Neuronal stem cell (in vitro differentiated cells): ENCODE measurements at places on chromosomes 2 and 18.

DNA sequence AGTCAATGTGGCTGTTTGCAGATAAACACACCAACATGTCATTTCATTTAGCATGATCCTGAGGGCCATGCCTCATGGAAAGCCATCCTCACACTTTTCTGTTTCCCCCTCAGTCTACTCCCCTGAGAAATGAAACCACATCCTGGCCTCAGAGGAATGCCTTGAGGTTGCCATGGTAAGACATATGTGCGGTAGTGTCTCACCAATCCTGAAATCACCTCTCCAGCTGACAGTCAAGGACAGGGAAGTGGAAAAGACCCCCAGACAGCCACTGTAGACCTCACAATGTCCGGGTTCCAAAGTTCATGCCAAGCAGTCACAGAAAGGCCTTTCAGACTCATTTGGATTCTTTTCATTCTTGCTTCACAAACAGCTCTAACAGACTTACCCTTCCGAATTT is 175.2 kb upstream of the PKDCC start:
- DNase-seq: no peak

- DNase-seq: no peak
These were observed 45.9 kb downstream of the PIKFYVE start for GRCh38 chr2:208311954-208312353.

DNA sequence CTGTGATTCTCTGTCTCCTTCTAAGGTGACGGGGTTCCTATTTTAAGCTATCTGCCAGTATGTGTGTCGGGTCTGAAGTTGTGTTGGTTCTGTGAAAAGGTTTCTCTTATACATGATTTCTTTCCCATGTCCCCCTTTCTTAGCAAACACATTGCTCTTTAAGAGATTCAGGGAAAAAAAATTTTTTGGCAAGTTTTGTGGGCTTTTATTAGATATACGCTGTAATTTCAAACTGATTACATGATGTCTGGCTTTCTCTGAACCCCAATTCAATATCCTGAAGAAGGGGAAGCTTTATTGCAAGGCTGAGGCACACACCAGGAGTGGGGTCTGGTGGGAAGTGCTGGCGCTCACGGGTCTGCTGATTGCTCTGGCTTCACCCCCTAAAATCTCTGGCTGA is 210.6 kb downstream of the AGPS start:
- DNase-seq: no peak

- no peak for DNase-seq
These were observed 20.7 kb upstream of the SNTG2 start for GRCh38 chr2:929925-930324.

DNA sequence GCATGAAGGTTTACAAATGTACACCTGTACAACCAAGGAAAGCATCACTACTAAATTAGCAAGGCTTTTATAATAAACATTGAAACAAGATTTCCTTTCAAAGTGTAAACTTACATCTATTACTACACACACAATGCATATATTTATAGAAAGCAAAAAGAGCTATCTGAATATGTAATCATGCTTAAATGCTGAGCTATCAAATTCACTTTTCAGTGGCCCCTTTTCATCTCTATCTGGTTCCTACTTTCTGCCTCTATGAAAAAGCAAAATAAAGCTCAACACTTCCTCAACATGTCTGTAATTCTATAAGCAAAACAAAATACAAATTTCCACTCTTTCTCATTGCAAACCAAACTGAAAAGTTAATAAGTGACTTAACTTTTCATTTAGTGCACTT is 25.5 kb upstream of the SDC1 start:
- DNase-seq: no peak

DNA sequence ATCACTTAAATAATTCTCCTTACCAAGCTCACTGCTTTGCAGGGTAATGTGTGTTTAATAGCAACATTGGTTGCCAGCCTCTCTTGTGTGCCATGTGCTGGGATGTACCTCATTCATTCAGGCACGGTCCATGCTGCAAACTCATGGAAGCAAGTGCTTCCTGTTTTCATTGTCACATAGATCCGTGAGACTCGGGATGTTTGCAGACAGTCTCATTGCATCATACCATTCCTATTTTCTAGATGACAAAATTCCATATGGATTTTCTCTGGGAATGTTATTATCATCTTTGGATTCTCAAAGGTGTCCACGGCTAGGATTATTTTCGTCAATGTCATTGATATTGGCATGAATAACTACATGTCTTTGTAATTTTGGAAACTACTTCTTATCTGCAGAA is 60.0 kb upstream of the HDAC4 start:
- DNase-seq: no peak

DNA sequence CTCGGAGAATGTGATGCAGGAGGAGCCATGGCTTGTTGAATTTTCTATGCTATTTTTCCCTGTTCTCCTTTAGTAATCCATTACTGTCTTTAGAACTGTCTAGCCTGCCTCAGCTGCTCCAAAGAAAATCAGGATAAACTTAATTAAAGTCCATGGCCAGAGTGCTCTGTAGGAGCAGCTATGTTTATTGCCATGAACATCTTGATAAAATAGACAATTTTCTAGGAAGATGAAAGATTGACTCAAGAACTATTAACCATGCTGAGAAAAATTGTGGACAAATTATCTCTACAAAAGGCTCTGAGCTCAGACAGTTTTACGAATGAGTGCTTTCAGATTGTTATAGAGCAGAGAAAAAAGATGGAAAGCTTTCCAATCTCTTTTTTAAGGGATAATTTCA is 193.0 kb downstream of the TTC32 start:
- DNase-seq: no peak

- no peak for DNase-seq
These were observed 493.3 kb upstream of the GCFC2 start for GRCh38 chr2:76204048-76204447.

GRCh38 chr2:152618193-152618564 is 99.1 kb downstream of the PRPF40A start:
- DNase-seq: no peak

DNA sequence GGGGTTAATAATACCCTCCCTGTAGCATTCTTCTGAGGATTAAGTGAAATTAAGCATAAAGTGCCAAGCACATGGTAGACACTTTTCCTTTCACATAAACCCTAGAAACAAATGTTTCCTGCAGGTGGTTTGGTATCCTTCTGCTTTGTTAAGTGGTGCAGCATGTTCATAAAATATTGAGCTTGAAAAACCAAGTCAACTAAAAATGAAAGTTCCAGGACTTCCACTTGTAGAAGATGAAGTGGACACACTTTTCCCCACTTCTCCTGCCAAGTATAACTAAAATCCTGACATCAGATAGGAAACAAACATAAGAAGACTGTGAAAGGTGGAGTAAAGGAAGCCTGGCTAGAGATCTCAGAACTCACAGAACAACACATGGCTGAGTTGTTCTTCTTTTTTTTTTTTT is 90.5 kb downstream of the COLEC12 start:
- no peak for DNase-seq

DNA sequence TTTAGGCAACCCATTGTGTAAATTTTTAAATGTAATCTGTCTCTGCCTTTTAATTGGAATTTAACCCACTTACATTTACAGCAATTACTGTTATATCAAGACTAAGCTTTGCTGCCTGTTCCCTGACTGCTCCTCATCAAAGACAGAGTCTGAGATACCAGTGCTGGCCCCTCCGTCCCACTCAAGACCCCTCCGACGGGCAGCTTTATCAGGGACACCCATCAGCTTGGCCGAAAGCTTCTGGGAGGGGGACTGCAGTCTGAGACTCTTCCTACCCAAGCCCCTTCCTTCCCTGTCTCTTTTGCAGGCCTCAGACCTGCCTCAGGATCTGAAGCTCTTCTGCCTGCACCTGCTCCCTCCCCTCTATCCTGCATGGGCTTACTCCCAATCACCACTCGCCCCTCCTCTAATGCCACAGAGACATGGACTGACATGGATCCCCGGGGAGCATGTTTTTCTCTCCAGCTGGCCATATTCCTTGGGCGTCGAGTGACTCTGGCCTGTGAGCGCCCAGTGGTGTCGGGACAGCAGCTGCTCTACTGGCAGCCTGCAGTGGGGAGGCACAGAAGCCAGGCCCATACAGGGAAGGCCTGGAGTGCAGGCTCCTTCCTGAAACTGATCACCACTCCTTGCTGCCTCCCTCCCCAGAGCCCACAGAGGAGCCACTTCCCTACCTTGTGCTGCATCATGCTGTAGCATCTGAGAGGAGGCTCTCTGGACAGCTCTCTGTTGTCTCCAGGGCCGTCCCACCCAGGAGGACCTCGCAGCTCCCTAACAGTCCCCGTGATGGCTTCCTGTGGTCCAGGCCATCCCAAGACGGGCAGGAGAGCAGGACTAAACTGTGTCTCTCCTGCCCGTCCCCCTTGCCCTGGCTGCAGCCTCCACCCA is 3.7 kb upstream of the KIF1A start:
- no peak for DNase-seq

- no peak for DNase-seq
These were observed 205.1 kb upstream of the EPAS1 start for GRCh38 chr2:46091961-46092667.

DNA sequence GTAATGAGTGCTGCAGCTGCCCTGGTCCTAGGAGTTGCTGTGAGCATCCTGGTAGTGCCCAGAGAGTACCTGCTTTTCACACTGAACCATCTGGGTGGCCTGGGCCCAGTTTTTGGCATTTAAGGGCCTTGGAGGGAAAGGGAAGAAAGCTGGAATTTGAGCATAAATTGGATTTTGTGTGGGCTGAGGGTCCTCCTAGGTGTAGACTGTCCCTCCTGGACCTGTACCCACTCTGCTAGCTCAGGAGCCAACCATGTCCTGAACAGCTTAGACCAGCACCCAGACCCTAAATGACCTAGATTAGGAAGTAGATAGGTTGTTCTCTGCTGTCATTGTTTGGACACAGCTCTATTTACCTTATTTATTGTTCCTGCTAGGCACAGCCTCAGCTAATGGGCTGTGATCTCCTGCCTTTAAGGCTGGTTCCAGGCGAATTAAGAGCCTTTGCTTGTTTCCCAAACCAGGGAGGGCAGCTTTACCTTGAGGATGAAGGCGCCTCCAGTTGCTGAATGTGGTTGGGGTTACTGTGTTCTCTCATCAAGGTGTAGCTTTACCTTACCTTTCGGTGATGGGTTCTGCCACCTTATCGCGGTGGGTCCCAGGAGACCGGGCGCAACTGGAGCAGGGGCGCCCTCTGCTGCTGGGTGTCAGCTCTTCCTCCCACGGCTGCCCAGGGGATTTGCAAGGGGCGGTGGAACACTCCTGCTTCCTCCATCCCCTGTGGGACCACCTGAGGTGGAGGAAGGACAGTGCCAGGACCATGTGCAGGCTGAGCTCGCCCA is 34.4 kb downstream of the ITGA6 start:
- DNase-seq: peak; percentile 53

DNA sequence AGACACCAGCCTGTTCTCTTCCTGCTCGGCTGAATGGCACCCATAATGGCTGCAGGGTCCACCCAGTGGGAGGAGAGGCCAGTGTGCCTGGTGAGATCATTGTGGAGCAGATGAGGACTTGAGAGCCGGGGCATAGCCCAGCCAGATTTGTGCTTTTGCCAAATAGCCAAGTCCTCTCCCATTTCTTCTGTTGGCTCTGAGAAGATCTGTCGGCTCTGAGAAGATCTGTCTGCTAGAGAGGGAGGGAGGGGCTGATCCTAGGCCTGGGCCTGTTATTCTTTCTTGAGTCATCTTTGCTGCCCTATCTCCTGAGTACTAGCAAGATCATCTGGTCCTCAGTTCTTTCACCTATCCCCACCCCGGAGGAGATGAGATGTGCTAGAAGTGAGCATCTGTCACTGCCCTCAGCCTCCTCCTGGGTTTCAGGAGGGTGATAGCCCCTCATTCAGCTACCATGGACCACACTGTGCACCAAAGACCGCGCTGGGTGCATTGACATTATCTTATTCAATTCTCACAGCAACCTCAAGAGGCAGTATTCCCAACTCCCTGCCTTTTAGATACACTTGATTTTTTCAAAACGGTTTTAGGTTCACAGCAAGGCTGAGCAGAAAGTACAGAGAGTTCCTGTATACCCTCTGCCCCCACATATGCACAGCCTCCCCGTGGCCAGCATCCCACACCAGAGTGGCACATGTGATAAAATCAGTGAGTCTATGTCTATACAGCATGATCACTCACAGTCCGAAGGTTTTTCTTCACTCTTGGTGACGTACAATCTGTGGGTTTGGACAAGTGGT is 98.6 kb downstream of the CAPN13 start:
- DNase-seq: no peak

- no peak for DNase-seq
These were observed 21.8 kb downstream of the TRIP12 start for GRCh38 chr2:229900012-229900411.
